ENCODE measurements at places on chromosomes 12 and 14.
A peak's percentile ranks its signal among the peaks of the same experiment; 100 is the strongest.

DNA sequence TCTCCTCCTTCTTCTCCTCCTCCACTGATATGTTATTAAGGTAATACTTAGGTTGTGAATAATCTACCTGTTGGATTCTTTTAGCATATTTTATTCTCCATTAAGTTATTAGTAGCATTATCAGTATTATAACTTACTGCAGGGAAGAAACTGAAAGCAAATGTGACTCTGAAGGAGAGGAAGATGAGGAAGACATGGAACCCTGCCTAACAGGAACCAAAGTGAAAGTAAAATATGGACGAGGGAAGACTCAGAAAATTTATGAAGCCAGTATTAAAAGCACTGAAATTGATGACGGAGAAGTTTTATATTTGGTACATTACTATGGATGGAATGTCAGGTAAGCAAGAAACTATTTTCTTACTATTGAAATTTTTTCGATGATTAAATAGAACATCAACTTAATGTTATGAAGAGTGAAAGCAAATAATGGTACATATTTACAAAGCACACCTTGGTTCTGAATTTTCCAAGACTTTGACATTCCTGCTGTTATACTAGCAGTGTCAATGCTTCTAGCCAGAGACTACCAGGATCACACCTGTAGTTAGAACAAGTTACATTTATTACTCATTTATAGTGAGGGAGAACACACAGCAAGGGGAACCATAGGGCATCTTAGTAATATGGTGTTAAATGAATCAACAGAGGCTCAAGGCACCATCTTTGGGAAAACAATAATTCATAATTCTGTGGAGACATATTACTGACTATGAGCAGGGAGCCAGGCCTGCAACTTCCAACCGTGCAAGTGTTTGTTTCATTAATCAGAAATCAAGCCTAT, 42.0 kb upstream of the TOMM20L start:
- DNase-seq, result no peak

GRCh38 chr12:26077915-26078702, 46.7 kb downstream of the BHLHE41 start:
- peak; percentile 17 for DNase-seq

- no peak for DNase-seq
Measured at GRCh38 chr14:96965885-96966595, 168.9 kb downstream of the VRK1 start.

- DNase-seq, result no peak
Measured at GRCh38 chr12:71592841-71593240, 70.8 kb downstream of the ZFC3H1 start.

DNA sequence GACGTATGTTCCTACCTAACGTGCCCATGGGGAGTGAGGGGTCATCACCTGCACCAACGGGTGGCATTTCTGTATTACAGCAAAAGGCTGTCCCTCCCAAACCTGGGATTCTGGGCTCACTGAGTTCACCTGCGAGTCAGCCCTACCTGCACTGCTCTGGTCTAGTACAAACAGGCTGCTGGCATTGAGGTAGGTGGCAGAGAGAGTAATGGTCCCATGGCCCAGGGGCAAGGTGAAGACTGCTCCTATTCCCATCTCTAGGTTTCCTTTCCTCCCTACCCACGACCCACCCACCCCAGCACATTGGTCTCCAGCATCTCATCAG, 421 bp downstream of the SUOX start:
- no peak for DNase-seq

GRCh38 chr14:56379956-56380355, 199.6 kb upstream of the TMEM260 start:
- no peak for DNase-seq

- DNase-seq, result no peak
Measured at GRCh38 chr12:62784576-62784975, 150.4 kb downstream of the PPM1H start.

DNA sequence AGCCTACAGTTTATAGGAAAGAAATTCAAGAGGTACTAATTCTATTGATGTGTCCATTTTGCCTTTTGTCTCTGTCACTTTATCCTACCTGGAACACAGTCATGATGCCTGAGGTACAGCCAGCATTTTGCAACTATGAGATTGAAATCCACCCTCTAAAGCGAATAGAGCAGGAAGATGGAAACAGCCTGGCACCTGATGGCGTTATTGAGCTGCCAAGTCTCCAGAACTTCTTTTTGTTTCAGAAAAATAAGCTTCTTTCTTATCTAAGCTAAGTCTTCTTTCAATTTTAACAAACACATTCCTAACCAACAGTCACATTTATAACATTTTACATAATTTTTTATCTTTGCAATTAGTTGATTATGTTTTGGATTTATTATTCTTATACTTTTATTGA, 182.1 kb downstream of the PAWR start:
- DNase-seq, result no peak

DNA sequence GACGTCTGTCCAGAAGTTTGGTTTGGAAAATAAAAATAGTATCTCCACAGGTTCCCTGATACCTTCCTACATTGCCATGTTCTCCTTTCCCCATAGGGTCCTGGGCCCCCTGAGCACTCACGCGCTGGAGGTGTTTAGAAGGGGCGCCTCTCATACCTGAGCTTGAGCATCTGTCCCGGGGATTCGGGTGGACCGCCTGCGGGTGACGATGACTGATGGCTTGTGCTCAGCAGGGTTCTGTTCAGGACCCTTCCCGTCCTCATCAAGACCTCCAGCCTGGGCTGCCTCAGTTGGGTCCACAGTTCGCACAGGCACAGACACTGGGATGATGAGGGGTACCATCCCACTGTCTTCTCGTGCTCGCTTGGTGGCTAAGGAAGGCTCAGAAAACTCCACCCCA, 22.7 kb upstream of the PNMA1 start:
- DNase-seq, result no peak

DNA sequence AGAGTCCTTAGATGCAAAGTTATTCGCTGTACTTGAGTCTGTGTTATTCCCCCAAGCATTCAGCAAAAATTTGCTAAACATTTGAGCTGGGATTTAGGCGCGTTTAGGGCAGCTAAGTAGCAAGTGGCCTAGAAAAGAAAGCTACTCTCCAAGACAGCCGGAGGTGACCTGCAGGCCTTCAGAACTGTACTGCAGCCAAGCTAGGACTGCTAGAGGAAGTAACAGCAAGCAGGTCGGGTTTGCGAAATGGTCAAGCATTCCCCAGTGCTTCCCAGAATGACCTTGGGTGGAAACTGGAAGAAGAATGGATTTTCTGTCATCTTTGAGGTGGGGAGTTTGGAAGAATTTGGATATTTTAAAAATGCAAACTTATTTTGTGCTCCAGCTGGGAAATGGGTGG, 287.5 kb downstream of the FOXN3 start:
- no peak for DNase-seq

DNA sequence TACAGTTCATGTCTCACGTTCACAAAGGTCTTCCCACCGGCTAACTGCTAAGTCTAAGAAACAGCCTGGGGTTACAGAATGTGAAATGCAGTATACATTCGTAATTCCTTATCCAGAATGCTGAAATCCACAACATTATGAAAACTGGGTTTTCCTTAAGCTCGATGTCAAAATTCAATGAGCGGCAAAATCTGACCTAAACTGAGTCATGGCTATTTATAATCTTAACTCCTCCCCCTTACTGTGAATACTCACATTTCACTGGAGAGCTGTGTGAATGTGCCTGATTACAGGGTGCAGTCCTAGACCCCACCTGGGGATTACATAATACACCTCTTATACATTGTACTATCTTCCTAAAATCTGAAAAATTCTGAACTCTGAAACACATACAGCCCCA, 35.3 kb downstream of the STX2 start:
- no peak for DNase-seq

DNA sequence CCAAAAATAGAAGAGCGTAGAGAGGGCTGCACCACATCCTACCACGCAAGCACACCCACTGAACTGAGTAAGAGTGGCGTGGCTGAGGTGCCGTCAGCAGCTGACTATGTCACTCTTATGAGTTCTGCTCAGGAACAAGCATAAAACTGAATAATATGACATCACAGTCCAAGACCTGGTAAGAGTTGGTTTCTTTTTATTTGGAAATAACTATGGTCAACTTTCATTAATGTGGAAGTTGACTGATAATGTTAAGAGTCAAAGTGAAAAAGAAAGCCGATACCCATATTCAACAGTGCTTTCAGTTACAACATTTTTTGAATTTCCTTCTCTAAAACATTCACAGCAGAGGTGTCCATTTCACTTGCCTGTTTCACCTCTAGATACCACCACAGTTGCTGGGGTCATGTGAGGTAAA, 44.6 kb downstream of the GNS start:
- DNase-seq, result no peak

DNA sequence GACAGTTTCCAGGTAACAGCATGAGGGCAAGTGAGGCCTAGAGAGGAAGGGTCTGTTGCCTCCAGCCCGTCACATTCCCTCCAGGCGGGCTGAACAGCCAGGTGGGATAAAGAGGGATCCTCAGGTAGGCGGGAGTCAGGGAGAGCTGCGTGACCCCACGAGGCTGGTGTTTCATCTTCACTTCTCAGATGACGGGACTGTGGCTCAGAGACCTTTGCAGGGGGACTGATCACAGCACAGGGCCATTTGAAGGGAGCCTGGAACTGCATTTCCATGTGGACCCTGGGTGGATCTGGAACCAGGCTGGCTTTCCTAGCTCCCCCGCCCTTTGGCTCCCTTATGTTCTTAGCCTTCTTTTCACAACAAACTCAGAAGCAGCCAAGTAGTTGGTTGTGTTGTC, 37.4 kb downstream of the SH2B3 start:
- no peak for DNase-seq

GRCh38 chr14:86787717-86788116, 1205.3 kb downstream of the GALC start:
- DNase-seq, result no peak

DNA sequence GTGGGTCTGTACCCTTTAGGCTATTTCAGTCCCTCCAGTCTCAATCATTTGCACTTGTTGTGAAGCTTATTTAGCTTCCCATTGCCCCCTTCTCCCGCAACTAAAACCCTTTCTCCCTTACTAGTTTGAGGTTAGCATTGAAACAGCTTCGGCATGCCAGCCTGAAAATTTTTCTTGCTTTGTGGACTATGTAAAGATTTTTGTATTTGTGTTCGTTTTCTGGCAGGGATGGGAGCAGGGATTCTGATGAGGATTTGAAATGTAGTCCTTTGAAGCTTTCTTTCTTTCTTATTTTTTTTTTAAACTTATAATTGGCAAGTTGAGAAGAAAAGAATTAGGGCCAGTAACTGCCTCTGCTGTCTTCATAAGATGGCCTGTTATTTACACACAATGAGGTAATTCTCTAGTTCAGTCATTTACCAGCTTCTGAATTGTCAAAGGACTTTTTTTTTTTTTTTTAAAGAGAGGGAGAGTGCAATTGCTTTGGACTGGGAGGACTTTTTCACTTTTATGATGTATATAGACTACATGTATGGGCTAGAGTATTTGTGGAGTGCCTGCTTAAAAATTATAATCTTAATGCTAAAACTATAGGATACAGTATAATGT, 29.0 kb downstream of the PALS1 start:
- DNase-seq, result no peak

GRCh38 chr12:88182416-88182815, 40.3 kb downstream of the TMTC3 start:
- DNase-seq, result no peak

DNA sequence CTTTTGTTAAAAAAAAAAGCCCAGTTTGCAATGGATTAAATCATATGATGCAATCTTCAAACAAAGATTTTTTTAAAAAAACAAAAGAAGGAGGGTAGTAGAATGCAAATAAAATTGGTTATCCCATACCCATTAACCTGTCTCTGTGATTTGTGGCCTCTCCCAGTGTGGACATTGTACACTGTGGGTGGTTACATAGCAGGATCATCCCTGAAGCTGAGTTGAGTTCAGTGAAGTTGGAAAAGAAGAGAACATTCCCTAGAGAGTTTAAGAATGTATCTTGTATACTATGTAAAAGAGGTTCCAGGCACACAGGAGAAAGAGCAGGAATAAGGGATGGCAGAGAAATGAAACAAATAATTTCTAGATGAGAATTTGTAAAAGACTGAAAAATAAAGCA, 142.4 kb upstream of the SLC16A7 start:
- DNase-seq, result no peak

DNA sequence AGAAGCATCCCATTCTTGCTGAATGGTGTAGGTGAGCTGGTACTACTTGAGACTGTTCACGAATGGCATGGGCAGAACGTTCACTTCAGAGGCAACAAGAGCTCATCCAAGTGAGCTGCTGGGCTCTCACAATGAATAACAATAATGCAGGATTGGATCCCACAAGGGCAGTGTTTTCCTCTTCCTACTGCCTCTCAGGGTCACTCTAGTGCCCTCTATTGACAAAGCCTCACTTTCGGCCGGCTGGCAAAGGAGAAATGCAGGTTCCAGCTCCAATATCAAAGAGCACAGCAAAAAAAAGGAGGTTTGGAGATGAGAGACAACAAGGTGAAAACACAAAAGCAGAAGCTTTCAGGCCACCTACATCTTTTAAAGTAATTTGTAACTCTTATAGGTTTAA, 74.6 kb upstream of the MYF6 start:
- DNase-seq, result no peak

All from RWPE1 (cell line).